Esophagus squamous epithelium (tissue), 5 donors: ENCODE measurements at places on chromosomes 16 and 17. TPM values are rescaled to one million over a fixed set of nuclear protein-coding genes. Genes with fewer than 3 reads are reported as not detected.

HIGD1B gene
- not detected for total RNA-seq

DNA sequence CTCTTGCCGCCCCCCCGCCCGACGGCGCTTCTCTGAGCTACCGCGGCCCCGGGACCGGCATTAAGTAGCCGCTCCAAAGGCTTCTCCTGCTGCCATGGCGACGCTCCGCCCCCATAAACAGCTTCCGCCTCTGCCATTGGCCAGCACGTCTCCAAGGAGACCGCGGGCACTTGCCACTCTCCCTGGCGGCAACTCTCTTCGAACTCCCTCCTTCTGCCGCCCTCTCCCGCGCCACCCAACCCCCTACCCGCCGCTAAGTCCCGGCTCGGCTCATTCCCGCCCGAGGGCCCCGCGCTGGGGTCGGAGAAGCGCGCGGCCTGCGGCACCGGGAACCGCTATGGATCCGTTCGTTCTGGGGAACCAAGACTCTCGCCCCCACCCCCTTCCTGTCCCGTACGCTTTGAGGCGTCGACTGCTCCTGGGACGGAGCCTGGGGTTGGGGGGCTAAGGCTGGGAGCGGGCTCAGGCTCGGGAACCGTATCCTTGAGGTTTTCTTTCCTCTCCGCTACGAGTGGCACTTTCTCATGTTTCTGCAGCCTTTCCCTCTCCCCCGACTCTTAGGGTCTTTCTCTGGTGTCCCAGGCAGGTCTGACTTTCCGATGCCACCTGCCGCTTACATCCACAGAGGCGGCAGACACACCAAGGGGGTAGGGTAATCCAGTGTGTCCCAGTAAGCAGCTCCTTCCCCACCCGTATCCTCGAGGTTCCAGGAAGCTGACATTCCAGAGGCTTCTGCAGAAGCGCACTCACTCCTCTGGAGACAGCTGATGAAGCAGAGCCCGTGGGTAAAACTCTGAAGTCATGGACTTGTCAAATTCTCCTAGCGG lies at the start of gene FOXJ1:
Gene FOXJ1 (minus strand): TSS at position 34 of the 827 bp plus-strand sequence. CDS start 850 bp downstream, outside the sequence.
- DNase-seq: no peak

- peak; percentile 39 for DNase-seq
These were observed 11.2 kb downstream of the PIK3R5 start for GRCh38 chr17:8954339-8954738.

GRCh38 chr17:75069783-75070182 lies 18.0 kb upstream of the SLC16A5 start:
- DNase-seq: no peak

DNA sequence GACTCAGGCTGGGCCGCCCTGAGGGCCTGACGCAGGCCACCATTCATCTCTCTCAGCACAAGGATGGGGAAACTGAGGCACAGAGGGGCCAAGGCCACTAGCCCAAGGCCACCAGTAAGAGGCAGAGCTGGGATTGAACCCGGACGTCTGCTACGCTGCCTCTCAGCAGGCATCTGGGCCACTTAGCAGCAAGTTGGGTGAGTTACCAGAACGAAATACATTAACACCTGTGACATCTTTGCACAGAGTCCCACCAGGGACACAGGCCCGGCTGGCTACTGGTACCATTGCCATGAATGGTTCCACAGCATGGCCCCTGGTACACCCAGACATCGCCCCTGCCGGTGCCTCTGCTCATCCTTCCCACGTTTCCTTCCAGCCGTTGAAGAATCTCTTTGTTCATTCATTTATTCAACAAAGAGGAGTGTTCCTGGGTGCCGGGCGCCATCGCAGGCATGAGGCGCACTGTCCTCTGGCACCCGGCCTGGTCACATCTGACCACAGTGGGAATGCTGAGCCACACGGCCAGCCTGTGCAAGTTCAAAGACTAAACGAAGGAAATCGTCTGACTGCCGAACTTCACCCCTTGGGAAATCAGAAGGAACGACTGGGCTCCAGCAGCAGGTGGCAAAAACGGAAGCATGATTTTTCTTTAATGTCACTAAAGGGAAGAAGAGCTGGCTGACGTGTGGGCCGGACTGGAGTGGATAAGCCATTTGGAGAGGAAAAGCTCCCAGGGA lies 7.4 kb upstream of the ZNF469 start:
- no peak for DNase-seq

GRCh38 chr17:32330147-32330546 lies 11.8 kb downstream of the C17orf75 start:
- no peak for DNase-seq

GRCh38 chr17:80899402-80900268 lies 92.0 kb upstream of the CHMP6 start:
- DNase-seq: no peak

- no peak for DNase-seq
These were observed 28.9 kb upstream of the FOXK2 start for GRCh38 chr17:82490512-82491195.

- DNase-seq: no peak
These were observed 7.4 kb downstream of the ZNF594 start for GRCh38 chr17:5184288-5184687.

MT3 gene
- total RNA-seq: not detected

OR3A2 gene
- total RNA-seq: not detected

- no peak for DNase-seq
These were observed 36.8 kb upstream of the CES5A start for GRCh38 chr16:55912022-55912421.
